ENCODE measurements at places on chromosomes 2 and 18.

- no peak for DNase-seq
Measured at GRCh38 chr2:43092520-43093179, 133.8 kb downstream of the ZFP36L2 start.

DNA sequence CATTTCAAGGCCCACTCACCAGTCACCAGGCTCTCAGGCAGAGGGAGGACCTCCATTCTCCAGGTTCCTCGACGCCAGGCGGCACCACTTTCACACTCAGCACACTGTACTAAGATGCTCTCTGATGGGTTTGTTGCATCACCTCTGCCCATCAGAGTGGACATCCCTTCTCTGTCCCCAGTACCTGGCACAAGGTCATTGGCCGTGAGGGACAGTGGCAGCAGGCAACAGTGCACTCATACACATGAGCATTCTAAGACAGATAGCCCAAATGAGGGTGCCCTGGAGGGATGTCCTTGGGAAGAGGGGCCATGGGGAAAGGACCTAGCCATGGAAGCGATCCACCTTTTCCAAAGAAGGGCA, 3.0 kb upstream of the ADRA2B start:
- DNase-seq: no peak

- no peak for DNase-seq
Measured at GRCh38 chr2:240127911-240128607, 8.0 kb downstream of the COPS9 start.

DNA sequence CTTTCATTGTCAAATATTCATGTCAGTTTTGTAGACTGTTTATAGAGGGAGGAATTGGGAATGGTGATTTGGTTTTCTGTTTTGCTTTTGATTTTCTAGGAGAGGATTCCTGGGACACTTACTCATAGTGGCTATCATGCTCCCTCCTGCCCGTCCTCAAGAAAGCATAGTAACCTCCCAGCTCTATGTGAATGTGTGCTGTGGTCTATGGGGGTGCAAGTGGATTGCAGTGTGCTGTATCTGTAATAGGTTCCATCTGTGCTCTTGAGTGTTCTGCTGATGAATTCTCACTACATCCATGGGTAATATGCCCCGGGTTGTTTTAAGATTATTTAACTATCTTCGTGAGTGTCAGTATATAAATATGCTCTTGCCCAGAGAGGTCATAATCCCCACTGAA, 811.3 kb downstream of the CNTNAP5 start:
- peak; percentile 30 for DNase-seq

GRCh38 chr2:114727012-114727411, 284.6 kb downstream of the DPP10 start:
- DNase-seq: no peak

Data from fibroblast of skin of right quadriceps (primary cell).